ENCODE measurements at places on chromosomes 4 and X.

GRCh38 chr4:38574559-38575333 is 89.3 kb upstream of the KLF3 start:
- no peak for DNase-seq

- DNase-seq, result no peak
Observed at GRCh38 chr4:159282329-159282728, 179.4 kb downstream of the RAPGEF2 start.

- DNase-seq, result no peak
Observed at GRCh38 chr4:33512397-33512796, 2731.9 kb downstream of the ARAP2 start.

- DNase-seq, result no peak
Observed at GRCh38 chr4:80803337-80803736, 227.2 kb upstream of the BMP3 start.

GRCh38 chr4:168871632-168872031 is 138.4 kb downstream of the CBR4 start:
- no peak for DNase-seq

DNA sequence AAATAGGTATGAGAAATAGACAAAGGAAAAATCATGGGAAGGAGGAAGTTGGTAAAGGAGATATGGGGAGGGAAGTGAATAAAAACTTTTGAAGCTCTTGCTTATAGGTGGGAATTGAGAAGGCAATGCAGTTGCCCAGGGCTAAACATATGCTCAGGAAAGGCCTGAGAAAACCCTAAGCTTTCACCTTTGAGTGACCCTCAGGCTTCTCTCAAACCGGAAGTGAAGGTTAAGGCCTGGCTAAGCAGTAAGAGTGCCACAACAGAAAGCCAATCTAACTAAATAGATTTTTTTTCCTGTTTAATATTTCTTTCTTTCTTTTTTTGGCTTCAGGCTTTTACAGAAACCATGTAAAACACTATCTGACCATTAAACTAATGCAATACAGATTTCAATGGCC is 69.5 kb upstream of the GABRA3 start:
- DNase-seq, result no peak

- DNase-seq, result no peak
Observed at GRCh38 chr4:127634181-127634580, 1.4 kb downstream of the INTU start.

GRCh38 chrX:120306630-120307029 is 4.6 kb downstream of the TMEM255A start:
- DNase-seq, result no peak

DNA sequence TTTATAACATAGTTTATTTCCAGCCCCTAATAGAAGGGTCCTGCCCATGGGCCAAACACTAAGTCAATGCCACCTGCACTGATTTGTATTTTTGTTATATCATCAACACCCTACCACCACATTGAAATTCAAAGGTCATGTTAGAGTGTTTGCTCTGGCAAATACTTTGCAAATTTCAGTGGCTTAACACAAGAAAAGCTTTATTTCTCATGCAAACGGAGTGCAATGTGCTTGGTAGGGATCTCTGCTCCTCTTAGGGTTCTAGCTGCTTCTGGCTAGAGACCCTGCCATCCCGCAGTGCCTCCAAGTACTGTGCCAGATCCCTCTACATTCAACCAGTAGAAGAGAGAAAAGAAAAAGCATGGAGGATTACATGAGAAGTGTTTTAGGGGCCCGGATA is 230.8 kb upstream of the TET2 start:
- peak; percentile 68 for DNase-seq

DNA sequence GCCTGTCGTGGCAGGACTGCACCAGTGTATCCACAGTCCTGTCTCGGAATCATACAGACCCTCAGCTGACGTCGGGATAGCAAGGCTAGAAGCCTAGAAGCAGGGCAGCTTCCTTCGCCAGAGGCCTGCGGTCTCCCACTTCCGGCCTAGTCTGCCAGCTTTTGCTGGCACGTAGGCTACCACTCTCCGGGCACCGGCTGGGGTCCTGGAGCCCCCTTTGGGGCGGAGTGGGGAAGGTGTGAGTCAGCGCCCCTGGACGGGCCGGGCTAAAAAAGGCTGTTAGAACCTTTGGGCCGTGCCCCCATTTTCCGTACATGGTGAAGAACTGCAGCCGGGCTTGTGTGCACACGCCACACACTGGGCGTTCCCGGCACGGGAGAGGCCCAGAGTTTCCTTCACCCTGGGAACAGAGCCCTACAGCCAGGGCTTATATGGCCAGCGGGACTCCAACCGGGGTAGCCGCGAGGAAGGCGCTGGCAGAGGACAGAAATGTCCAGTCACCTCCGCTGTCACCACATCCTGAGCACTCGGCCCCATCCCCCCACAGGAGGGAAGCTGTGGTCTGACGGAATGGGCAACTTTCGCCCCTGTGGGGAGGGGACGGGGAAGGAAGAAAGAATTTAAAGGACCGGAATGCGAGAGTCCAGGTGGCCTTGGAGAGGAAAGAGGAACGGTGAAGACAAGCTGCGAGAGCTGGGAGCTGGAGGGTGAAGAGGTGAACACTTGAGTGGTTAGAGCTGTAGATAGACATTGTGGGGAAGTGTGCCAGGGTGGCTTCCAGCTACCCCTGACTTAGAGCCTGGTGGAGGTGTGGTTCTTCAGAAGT is 4.6 kb downstream of the MAGIX start:
- no peak for DNase-seq

DNA sequence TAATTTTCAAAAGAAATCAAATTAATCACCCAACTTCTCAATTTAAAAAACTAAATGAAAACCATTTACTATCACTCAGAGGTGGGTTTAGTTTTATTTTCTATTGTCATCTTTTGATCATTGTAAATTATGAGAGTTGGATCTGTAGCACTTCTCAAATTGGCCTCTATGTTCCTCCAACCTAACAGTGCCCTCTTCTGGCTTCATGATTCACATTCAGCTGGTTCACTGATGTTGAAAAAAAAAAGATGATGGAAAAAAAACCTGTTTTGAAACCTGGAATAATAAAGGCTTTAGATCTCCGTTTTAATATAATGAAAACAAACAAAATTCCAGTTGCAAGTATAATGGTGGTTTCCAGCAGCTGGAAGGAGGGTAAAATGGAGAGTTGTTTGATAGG is 2.4 kb upstream of the NBDY start:
- no peak for DNase-seq

- DNase-seq, result no peak
Observed at GRCh38 chrX:19342331-19342906, 1.3 kb upstream of the PDHA1 start.

DNA sequence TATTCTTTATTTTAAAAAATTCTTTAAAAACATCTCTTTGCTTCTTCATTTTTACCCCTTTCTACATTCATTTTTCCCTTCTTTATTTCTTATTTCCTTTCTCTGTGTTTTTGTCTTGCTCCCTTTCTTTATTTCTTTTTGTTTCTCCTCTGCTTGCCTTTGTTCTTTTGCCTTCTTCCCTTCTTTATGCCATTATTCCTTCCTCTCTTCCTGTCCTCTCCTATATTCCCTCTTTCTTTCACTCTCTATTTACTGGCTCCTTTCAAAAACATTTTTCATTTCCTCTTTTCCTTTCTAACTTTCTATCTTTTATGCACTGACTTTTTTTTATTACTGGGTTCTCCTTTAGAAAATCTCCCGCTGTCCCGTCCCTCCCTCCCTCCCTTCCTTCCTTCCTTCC is 102.2 kb downstream of the RBMX2 start:
- no peak for DNase-seq

DNA sequence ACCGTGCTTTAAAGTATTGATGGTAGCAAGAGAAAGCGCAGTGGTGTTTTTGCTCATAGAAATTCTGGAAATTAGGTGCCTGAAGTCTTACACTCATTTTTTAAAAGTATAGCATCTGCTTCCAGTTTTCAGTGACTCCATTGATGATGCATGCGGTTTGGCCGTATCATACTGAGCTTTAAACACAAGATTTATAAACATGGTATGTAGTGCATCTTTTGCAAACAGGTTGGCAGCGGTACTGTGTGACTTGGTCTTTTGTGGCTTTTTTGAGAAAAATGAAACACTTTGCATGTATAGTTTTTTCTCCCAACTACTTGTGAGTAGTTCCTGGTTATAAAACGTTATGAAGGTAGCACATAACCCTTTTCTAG is 2.0 kb downstream of the DDX3X start:
- no peak for DNase-seq

DNA sequence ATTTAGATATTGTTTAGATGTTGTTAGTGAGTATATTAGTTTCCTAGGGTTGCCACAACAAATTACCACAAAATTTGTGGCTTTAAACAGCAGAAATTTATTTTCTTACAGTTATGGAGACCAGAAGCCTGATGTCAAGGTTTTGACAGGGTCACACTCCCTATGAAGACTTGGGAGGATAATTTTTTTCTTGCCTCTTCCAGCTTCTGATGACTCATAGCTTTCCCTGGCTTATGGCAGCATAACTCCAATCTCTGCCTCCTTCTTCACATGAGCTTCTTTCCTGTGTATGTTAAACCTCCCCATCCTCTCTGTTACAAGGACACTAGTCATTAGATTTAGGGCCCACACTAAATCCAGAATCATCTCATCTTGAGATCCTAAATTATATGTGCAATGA is 20.9 kb upstream of the RAB40A start:
- DNase-seq, result no peak

- peak; percentile 2 for DNase-seq
Observed at GRCh38 chr4:157265281-157265680, 44.8 kb downstream of the GRIA2 start.

DNA sequence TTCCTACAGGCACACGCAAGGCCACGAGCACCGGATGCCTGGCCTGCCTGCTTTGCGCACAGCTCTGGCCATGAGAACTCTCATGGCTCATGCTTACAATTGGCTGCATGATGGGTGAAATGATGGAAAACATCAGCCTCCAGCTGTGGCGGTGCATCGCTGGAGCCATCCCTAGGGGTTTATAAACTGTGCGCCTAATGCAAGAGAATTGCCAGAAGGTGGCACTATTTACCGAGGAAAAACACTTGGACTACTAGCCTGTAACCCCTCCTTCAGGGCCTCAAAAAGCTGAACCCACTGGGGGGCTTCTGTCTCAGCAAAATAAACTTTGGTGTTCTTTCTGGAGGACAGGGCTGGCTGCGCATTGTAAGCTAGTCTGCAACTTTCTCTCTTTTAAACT is 51.9 kb downstream of the PHKA2 start:
- DNase-seq, result no peak

DNA sequence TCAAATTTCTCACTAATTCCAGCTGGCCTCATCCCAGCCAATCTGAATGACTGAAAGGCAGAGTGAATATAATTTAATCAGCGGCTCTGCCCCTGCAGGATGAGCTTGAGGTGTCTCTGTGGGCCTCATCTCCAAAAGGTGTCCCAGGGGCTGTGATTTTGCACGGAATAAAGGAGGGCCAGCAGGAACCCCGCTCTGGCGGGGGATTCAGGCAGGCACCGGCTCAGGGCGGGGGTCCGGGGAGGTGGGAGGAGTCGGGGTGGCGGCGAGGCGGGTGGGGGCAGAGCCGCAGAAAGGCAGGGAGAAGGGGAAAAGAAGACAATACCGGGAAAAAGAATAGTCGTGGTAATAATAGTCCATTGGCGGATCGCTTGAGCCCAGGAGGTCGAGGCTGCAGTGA is 16.0 kb upstream of the ERCC6L start:
- no peak for DNase-seq

GRCh38 chr4:105014234-105014633 is 132.4 kb upstream of the TET2 start:
- DNase-seq, result no peak

- DNase-seq, result no peak
Observed at GRCh38 chrX:33589316-33589715, 378.0 kb upstream of the DMD start.

GRCh38 chr4:168045354-168045753 is 47.0 kb upstream of the ANXA10 start:
- no peak for DNase-seq

DNA sequence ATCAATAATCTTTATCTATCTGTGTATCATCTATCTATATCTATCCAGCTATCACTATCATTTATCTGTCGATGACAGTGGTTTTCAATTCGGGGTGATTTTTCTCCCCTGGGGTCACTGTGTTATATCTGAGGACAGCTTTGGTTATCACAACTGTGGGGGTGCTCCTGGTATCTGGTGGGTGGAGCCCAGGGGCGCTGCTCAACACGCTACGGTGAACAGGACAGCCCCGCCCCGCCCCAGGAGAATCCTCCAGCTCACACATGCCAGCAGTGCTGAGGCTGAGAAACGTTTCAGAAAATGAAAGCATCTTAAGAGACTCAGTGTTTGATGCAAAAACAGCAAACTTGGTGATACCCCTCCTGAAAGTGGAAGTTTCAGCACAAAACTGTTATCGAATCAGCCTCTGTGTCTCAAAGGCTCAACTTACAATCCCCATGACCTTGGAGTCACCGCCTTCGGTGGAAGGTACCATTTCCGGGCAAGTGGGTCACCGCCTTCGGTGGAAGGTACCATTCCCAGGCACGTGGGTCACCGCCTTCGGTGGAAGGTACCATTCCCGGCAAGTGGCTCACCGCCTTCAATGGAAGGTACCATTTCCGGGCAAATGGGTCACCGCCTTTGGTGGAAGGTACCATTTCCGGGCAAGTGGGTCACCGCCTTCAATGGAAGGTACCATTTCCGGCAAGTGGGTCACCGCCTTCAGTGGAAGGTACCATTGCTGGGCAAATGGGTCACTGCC is 315.3 kb downstream of the DHRSX start:
- DNase-seq, result no peak

DNA sequence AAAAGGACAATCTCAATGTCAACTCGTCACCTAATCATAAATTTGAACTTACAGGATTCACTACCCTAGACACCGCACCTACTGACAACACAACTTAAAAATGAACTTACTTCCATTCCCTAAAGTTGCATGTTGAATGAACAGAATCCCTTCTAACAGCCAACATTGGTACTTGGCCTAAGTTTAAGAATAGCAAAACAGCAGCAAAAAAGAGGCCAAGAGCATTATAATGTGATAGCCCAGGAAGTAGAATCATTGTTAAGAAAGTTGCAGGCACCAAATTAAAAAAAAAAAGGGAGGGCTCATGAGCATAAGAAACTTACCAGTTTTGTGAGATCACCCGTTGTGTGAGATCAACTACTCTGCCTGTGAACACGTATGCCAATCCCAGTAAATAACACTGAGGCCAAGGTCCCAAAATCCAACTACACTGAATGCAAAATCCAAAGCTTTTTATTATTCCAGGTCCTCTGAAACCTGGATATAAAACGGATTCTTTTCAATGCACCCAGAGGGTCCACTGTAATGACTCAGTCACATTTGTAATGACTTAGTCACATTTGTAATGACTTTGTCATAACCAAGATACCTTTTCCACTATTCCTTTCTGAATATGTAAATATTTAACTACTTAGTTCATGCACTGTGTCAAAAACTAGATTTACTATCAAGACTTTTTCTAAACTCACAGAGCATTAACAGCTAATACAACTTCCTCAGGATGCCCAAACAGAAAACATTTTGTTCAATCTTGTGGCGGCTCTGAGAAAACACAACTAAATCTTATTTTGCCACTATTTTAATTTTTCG is 6.8 kb downstream of the HNRNPDL start:
- DNase-seq, result no peak

All from iPS DF 19.7 (cell line).